ENCODE measurements at places on chromosomes 16 and 17.

DNA sequence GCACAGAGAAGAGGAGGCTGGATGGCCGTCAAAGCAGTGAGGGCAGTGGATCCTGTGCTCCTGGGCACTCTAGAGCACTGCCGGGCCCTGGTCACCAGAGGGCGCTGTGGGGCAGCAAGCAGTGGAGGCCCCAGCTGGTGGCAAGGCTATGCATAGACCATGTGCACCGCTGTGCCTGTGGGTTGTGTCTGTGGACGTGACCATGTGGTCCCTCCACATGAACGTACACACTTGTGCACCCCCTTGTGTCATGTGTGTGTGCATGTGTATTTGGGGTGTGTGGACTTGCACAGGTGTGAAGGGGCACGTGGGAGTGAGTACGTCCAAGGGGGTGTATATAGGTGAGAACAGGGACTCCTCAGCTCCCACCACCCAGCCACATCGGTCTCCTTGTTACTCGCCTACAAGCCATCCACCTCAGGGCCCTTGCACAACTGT, 4.4 kb upstream of the MAP2K3 start:
- peak; percentile 56 for DNase-seq

GRCh38 chr16:79071424-79071823, 529.1 kb downstream of the MAF start:
- DNase-seq: no peak

GRCh38 chr17:7018331-7018964, 4.4 kb upstream of the BCL6B start:
- DNase-seq: no peak

DNA sequence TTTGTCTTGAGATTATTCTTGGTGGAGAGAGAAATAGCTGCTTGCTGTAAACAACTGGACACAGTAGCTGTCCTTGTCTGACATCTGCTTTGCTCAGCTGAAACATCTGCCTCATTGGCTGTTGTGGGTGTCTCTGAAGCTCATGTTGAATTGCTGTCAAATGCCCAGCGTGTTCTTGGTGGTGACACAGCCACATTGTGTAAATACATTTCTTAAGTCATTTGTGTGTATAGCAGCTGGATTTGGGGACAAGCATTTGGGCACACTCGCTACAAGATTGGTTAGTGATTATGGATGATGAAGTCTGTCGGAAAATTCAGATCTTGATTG, 5.3 kb downstream of the FAM234A start:
- no peak for DNase-seq

DNA sequence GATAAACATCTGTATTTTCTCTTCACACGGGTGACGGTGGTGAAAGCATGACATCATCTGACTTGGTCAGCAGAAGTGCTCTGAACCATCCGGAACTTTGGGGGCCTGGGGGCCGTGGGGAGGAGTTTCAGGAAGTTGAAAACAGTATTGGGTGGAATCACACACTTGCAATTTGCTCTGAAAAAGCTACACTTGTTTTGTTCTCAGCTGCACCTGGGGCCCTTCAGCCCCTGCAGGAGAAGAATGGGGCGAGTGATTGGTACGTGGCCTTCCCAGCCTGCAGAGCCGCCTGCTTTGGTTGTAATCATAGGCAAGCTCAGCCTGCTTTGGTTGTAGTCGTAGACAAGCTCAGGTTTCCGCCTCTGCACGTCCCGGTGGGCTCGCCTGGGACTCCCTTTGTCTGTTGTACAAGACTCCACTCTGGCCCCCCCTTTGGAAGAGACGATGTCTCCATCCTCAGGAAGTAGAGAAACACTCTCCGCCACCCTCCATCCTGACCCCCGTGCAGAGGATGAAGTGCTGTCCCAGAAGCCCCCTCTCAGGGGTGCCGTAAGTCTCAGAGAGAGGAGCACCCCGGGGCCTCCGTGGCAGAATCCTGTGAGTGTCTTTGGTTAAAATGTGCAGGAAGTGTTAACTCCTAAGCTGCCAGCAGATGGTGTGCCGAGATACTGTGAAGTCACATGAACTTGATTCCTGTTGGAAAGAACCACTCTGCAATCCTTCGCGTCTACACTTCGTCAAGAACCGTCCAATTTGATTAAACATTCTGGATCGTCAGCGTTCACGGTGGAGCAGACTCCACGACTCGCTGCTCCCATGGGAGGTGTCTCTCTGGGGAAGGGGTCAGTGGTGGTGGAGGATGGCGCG, 5.4 kb downstream of the BANP start:
- no peak for DNase-seq

GRCh38 chr17:72646176-72646575, 446.3 kb downstream of the SLC39A11 start:
- DNase-seq: no peak

DNA sequence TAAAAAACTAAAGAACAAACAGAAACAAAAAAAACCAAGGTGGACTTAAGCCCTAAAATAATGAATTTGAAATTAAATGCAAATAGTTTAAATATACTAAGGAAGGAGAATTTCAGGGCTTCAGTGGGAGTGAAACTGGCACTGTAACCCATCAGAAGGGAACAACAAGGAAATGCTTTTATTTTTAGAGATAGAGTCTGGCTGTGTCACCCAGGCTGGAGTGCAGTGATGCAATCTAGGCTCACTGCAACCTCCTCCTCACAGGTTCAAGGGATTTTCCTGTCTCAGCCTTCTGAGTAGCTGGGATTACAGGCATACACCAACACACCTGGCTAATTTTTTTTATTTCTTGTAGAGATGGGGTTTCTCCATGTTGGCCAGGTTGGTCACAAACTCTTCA, 625.2 kb upstream of the CDH8 start:
- DNase-seq: no peak

DNA sequence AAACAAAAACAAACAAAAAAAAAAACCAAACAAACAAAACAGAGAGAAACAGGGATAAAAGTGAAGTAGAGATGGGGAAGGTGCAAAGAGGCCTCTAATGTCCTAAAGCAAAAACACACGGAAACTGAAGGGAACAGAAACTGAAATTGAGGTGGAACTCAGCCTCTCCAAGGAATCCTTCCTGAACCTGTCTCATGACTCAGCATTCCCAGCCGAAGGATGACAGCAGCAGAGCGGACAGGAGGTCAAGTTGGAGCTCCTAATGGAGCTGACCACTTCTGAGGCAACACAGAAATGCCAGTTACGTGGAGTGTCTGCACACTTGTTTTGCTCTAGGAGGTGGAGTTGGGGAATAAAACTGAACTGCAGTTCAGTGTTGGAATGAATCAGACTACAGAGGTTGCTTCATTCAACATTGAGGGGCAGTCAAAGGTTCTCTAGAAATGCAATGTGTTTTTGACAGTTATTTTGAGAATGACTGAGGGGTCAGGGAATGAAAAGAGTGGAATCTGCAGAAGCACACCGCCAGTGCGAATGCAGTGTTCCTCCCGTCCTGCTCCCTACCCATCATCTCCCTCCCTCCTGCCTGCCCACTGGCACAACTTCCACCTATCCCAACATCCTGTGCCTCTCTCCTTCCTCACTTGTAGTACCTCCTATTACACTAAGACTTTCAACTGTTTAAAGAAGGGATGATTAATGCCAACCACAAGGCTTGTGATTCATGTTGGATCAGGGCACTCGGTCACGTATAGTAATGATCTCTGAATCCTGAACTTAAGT, 6.3 kb downstream of the UBE2O start:
- DNase-seq: no peak

GRCh38 chr17:59047616-59048015, 59.1 kb downstream of the TRIM37 start:
- DNase-seq: no peak

DNA sequence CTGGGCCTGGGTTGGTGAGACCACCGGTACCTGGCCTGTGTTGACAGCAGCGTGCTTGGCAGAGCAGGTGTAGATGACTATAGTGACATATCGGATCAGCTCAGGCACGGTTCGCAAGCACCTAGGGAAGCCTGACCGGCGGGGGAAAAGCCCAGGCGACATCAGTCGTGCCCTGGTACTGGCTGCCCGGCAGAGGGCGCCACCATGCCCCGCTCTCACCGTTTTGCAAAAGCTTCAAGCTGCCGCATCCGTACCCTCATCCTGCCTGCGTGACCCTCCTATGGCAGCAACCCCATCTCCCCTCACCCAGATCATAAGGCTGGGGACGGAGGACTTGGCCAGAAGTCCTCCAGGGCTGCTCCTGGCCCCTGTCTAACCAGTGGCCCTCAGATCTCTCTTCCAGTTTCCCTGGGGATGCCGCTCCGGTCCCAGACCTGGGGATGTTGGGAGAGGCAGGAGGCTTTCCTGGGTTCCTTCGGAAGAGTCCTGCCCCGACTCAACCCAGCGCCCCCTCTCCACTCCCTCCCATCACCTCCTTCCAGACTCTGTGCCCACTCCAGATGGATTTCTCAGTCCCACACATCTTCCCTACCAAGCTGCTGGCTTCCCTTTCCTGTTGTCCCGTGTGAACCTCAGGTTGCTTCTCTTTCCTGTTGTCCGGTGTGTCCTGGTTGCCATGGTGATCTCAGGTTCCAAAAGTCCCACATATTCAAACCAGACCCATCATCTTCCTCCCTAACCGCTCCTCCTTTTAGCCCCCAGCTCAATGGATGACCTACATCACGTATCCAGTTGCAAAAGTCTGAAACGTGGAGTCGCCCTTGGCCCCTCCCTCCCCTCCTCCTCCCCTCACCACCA, 13.7 kb downstream of the ALOX12B start:
- DNase-seq: peak; percentile 26

DNA sequence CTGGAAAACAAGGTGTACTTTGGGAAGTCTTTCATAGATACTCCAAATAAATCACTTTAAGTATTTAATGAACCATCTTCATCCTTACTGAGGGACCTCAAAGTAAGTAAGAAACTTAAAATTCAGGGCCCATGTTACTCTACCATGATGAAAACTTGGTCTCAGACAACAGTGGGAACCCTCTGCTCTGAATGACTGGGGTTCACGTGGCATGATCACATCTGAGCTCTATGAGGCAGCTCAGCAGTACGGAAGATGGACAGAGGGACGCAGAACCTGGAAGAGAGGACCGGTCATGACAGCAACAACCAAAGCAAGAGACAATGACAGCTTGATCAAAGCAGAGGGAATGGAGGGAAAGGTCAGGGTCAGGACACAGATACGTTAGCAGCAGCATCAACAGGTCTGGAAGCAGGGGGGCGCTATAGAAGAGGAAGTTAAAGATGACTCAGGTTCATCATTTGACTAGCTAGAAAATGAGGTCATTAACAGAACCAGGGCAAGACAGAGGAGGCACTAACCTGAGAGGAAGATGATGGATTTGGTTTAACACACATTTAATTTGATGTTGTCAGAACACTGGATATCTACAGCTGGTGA, 9.5 kb downstream of the XPO6 start:
- DNase-seq: no peak

DNA sequence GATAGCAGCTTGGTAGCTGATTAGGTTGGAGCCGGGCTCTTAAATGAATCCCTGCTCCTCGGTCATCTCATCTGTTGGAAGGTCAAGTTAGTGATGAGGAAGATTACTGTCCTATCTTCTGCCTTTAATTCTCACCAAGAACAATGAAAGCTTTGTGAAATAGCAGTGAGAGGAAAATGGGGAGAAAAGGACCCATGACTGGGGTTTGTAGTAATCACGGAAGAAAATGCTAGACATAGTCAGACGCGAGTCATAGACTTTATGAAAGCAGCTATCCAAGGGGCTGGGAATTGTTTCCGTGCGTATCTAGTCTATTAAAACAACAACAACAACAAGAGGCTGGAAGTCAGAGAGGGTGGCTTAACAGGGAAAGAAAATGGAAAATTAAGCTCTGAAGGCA, 18.3 kb downstream of the PIK3R5 start:
- no peak for DNase-seq

DNA sequence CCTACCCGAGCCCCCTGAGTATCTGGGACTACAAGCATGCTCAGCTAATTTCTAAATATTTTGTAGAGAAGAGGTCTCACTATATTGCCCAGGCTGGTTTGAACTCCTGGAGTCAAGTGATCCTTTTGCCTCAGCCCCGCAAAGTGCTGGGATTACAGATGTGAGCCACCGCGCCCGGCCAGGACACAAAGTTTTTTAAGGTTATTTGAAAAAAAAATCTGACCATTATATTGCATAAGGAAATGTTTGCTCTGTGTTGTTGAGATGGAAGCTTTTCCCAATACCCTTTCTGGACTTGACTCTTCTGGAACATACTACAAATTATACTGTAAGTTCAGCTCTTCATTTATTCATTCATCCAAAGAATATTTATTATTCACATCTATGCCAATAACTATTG, 133.3 kb upstream of the TMEM97 start:
- no peak for DNase-seq

- no peak for DNase-seq
Measured at GRCh38 chr17:70961341-70961740, 792.0 kb downstream of the KCNJ2 start.

DNA sequence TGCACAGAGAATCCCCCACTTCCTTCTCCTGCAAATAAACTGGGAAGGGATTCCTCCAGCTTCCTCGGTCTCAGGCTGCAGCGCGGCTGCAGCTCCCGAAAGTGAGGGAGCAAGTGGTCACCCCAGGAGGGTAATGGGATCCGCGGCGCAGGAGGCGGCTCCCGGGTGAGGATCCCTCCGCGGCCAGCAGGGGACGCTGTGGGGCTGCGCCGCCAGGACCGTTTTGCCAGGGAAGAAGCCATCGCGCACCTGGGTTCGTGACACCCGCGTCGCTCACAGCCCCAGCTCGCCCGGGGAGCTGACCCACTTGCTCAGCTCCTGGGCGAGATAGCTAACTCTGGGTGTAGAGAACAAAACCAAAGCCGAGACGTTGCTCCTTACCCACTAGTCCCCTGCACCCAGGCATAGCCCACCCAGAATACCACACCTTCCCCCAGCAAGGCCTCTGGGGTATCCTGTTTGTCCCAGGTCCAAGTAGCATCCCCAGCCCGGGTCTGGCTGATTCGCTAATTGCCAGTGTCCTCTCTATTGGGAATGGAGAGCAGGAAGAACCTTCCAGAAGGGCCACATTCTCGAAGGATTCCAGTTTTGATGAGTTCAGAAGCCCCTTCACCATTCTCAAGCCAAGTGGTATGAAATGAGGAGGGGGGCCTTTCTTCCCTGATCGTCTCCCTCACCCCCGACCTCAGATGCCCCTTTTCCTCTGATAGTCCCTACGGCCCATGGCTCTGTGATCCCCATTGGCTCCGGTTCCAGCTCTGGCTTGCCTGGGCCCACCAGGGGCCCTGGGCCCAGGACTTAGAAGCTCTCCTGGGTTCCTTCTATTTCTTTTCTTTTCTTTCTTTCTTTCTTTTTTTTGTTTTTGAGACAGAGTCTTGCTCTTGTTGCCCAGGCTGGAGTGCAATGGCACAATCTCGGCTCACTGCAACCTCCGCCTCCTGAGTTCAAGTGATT, 14.1 kb downstream of the CYGB start:
- no peak for DNase-seq
